ENCODE measurements at places on chromosomes 2 and 18. TPM values are rescaled to one million over a fixed set of nuclear protein-coding genes. Genes with fewer than 3 reads are reported as not detected.

NGEF gene
- 7.4 TPM for total RNA-seq

CIB4 gene
- not detected for total RNA-seq

CFAP65 gene
- not detected for total RNA-seq

LYG2 gene
- total RNA-seq, result not detected

DNA sequence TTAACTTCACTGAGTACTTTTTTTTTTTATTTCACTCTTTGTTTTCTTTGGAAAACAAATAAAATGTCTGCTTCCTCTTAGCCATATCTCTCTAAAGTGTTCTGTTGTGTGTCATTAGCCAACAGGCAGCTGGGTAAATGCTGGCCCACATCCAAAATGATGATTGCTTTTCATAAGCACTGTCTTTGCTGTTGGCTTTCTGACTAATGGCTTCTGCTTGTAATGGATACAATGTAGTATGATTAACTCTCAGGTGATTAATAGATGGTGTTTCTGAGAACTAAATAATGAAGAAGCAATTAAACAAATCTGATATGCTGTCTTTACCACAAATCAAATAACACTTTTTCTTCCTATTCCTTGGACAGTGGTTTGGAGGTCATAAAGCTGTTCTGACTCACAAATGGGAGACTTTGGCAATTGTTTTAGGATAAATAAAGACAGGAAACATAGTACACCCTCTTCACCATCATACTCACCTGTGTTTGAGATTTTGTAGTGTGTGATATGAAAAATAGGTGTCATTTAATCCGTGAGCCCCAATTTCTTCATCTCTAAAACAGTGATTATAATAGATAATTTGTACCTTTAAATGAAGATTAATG is 888.4 kb downstream of the TSN start:
- DNase-seq, result peak; percentile 84

DNA sequence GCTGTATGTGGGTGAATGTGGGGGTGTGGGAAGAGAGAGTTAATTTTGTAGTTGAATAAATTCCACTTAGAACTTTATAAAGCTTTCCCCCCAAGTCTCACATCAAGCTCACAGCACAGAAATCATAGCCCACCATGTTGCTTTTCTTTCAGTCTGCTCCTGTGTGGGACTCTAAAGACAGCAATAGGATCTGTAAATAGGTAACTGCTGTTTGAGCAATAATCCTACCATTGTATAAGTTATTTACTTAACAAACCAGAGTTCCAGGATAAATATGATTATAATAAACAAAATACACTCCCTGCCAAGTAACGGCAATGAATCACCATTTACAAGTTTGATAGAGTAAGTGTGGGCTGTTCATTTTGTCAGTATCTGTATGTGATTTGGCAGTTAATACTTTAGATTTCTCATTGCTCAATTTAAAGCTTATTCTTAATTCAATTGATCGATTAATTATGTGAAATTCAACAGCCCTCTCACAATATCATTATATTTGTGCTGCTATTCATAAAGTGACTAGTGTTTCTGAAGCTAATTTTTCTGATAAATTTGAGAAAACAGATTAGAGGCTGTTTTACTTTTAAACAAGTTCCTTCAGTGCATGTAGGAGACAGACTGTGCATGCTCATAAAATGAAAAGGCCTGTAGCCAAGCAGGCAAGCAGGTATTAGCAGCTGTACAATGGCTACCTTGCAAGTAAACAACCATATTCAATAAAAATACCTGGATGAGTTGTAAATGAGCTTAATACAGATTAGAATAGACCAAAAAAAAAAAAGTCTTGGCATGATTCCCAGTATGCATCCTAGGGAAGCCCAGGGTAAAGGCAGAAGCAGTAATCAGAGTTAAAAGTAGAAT is 142.7 kb downstream of the PDE11A start:
- DNase-seq, result peak; percentile 37

GRCh38 chr2:170145191-170145590 is 32.8 kb upstream of the MYO3B start:
- DNase-seq, result no peak

DNA sequence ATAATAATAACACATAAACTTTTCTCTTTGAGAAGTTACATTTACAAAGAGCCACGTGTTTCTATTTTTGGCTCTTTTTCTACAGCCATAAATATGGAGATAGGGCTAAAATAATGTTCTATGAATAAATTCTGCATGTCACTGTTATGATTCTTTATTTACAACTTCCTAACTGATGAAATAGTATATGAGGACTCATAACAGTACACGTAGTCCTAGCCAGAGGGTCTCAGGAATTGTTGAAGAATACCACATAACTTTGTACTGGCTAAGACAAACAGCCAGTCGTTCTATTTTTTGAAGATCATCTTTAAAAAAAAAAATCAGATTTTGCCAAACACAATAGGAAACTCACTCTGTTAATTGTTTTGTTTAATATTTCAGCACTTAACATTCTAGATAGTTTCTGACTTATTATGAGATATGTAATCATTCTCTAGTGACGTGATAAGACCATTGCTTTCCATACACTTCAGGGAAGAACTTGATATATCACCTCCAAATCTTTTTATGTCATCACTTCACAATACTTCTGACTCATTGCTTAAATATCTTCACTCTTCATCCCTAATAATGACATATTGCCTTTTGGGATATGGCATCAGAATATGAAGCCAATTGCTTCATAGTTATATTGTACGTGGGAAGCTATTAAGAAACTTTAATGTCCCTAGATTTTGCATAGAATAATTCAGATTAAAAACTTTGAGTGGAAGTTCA is 256.1 kb downstream of the XIRP2 start:
- no peak for DNase-seq

DNA sequence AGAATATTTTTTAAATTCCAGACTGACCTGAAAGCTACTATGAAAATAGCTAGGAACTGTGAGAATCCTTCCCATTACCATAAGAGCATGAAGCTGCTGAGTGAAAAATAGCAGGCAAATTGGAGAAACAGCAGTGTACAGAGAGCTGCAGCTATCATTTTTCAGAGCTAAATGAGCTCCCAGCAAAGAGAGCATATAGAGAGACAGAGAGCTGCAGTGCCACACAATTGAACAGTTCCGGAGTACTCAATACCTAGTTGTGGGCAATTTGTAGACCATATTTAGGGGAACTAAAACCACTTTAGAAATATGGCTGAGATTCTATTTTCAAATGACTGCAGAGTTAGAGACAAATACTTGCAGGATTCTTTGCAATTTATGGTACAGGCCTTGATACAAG is 645.3 kb downstream of the STK39 start:
- no peak for DNase-seq

DNA sequence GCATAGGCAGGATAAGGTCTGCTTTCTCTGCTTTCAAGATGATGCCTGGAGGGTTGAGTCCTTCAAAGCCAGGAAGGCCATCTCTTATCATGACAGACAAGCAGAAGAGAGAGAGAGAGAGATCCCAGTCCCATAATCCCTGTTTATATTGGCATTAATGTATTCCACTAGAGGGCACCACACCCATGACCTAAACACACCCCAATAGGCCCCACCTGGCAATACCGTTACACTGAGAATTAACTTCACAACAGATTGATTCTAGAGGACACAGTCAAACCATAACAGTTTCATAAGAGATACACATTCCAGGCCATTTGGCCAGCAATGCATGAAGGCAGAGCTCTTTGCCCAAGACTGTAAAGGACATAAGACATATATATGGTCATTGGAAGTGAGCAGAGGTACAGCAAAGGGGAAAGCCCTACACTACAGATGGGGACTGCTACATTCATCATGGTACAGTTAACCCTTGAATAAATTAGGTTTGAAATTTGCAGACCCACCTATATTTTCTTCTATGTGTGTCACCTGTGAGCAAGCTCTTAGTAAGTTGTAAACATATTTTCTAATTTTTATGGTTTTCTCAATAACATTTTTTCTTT is 1516.1 kb downstream of the RPIA start:
- DNase-seq, result no peak

DNA sequence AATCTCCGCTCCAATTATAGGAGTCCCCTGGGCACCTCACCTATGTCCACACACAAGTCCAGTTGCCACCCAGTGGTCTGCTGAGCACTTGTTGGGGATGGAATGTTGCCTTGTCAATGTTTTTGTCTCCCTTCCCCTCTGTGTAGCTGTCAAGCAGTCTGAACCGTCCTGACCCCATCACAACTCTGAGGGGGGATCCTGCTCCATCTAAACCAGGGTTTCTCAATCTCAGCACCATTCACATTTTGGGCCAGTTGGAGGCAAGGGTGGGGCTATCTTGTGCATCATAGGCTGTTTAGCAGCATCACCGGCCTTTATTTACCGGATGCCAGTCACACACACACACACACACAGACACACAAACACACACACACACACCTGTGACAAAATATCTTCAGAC is 53.0 kb downstream of the CYP26B1 start:
- DNase-seq, result no peak

DNA sequence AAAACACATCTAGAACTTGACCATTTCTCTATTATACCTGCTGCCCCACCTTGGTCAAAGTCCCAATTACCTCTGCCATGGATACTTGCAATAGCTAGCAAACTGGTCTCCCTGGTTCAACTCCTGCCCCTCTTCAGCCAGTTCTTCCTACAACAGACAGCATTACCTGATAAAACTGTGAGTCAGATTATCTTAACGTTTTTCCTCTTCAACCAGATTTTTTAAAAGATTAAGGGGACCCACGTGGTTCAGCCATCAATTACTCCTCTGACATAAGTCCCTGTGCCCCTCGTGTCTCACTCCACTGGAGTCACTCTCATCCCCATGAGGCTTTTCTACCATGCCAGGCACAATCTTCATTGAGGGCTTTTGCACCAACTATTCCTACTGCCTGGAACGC is 5.3 kb upstream of the ARHGAP15 start:
- DNase-seq, result no peak

- DNase-seq, result peak; percentile 42
Measured at GRCh38 chr2:203330434-203330833, 2.2 kb downstream of the ABI2 start.

DNA sequence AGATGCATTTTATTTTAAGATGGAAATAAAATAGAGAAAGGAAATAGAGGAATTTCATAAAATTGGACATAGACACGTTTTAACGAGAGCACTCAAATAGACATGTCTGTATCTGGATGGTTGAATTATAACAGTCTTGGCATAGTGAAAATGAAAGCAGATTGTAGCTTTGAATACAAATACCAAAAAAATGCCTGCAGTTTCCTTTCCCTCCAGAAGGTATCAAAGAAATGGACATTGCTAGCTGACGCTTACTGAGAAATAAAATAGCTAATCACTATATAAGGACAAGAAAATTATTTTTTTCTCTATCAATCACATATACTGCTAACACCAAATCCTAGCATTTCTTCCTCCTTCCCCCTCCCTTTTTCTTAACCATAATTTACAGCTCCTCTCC is 11.4 kb upstream of the MAPRE2 start:
- no peak for DNase-seq

DNA sequence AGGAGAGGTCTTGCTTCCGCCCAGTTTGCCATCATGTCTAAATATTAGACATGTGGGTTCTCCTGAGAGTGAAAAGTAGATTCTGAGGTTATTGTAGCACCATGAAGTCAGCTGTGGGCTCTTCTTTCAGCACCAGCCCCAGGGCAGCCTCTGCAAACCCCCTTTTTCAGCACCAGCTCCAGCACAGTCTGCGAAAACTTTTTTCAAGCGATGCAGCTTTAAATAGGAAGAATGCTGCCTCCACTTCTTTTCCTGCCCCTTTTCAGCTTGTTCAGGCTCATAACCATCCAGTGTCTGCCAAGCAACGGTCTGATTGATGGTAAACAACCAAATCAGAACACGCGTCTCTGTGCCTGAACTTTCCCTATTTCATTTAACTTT is at the start of gene COL5A2:
Gene COL5A2, minus strand, starts transcription at position 192 of the 381 bp plus-strand sequence. Its CDS starts 157 bp downstream, at position 35.
- DNase-seq, result no peak

DNA sequence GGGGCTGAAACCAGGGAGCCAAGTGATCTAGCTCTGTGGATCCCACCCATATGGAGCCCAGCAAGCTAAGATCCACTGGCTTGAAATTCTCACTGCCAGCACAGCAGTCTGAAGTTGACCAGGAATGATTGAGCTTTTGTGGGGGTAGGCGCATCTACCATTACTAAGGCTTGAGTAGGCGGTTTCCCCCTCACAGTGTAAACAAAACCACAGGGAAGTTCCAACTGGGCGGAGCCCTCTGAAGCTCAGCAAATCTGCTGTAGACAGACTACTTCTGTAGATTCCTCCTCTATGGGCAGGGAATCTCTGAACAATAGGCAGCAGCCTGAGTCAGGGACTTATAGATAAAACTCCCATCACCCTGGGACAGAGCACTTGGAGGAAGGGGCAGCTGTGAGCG is 96.7 kb downstream of the CCDC148 start:
- peak; percentile 30 for DNase-seq

DNA sequence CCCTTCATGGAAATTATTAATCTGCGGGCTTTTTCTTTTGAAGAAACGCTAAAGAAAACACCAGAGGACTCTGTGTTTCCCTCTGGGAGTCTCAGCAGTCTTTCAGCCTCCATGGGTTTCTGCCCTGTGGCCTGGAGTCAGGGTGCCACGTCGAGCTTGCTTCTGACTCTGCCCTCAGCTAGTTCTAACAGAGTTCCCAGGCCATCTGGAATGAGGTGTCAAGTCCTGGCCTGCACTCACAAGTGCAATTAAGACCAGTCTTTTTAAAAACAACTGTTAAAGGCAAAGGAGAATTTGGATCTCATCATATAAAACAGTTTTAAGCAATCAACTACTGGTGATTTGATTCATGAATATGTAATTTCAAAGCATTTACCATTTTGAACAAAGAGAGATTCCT is 157.3 kb downstream of the RHBDD1 start:
- no peak for DNase-seq

DNA sequence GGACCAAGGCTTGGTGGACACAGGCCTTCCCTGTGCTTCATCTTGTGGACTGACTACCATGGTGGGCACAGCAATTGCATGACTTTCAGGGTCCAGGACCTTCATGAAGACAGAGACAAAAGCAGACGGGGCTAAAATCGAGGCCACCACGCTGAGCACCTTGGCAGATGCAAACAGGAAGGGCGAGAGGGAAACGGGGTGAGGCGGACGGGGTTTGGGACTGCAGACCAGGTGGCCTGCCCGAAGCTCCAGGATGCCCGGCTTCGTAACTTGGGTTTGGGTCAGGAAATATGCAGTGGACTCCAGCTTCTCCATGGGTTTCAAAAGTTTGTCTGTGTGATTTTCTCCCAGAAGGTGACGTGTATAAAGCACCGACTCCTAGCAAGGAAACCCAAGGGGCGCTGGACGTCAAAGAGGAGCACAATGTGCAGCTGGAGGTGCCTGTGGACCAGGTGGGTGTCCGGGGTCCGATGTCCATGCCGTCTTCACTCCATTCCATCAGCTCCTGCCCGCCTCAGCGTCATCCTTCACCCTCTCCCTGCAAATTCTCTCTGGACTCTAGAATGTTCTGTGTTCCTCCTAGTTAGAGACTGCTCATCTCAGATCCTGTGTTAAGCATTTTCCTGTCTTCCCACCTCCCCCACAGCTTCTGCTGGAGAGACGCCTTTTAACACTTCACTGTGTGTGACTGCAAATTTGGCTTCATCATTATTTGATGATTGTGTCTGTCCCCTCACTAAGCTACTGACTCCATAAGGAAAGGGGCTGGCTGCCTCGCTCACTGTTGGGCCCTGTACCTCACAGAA is 65.8 kb downstream of the DCDC2C start:
- DNase-seq, result no peak

- no peak for DNase-seq
Measured at GRCh38 chr18:49135877-49136276, 185.1 kb upstream of the SMAD7 start.
